Muscle of arm (tissue), 14 donors: ENCODE measurements at places on chromosomes 2 and 18.

DNA sequence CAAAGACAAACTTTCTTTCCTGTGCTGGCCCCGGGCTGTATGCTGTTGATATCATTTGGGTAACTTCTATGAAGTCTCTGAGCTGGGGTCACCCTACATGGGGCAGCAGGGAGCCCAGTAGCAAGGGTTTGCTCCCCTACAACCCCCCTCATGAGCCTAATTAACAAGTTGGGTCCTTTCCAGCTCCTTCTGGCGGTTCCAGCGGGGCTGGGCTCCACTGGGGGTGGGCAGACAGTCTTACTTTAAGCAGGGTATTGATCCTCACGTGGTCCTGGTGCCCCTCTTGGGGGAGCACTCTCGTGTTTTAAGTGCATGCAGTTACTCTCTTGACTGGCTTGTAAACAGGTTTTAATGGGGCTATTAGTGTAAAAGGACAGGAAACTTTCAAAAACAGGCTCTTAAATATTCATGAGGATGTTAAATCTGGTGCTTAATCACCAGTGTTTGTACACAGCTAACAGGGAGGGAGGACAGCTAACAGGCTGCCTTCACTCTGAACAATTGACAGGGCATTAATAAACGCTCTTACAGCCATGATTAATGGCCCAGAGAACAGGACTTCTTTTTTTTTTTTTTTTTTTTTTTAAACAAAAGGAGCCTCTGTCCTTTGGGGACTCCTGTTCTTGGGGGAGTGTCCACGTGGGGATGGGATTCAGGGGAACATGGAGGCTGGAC is 36.6 kb upstream of the SKOR2 start:
- no peak for DNase-seq

- no peak for DNase-seq
These were observed 48.1 kb upstream of the SIGLEC15 start for GRCh38 chr18:45777393-45777792.

DNA sequence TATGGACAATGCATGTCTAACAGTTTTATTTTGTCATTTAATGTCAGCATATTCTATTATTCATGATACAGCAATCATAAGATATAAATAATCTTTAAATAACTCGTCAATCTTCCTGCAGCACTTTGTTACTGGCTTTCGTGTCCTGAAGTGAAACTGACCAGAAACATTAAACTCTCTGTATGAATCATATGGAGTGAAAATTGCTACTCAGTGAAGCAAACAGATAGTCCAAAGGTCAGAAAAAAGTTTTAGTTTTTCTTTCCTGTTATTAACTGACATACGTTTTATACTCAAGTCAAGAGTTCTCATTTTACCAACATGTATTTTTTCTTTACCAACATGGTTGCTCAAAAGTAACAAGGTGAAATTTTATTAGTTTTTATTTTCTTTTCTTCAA is 106.8 kb upstream of the GALNT5 start:
- no peak for DNase-seq

DNA sequence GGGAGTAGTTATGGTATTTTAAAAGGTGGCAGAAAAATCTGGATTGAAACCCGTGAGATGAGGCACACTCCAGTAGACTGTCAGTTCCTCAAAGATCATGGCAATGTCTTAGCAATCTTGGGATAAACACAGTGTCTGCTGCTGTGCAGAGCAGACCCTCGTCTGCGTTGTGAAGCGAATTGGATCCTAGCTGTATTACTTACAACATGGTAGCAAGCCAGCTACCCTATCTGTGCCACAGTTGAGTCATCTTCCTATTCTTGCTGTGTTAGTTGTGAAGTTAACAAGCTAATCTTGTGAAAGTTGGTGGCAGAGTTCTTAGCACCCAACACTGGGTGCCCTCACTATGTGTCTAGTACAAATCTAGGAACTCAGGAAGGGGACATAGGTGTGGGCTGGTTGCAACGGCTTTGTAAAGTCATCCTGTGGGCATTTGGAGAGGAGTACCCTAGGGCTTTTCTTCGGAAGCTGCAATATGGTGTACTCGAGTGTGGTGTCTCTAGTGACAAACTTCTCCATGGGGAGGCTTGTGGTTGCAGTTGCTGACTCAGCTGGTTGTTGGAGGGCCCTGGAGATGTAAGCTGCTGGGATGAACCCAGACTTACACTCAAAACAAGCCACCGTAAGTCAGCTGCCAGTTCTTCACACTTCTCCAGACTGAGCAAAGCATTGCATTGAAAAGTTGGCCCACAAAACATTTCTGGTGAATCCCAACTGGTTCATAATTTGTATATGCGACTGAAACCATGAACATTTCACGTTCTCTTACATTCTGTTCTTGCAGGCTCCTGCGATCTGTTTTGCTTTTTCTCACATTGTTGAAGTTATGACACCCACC is 61.5 kb downstream of the ADCYAP1 start:
- no peak for DNase-seq

DNA sequence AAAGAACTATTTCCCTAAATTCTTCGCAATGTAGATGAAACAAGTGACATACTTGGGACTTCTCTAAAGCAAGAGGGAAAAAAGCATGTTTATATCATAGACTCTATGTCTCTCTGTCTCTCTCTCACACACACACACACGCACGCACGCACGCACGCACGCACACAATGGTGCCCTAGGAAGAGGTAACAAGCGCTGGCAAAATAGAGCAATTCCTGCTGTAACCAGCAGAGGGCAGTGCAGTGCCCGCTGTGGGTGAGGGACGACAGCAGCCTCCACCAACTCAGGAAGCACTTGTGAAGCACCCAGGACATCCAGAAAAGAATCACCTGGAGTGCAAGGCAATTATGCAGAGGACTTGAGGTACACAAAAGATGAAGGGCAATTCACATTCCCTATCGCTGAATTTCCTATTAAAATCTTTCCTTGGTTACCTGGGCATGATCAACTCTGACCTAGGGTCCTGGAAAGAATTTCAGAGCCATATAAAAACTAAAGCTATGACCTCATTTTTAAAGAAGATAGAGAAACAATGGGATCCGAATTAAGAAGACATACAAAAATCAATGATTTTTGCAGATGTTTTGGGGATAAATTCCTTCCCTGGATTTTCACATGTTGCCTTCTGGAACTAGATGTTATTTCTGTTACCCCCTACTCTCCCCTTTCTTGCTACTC is 166.4 kb downstream of the PDE11A start:
- peak; percentile 22 for DNase-seq

DNA sequence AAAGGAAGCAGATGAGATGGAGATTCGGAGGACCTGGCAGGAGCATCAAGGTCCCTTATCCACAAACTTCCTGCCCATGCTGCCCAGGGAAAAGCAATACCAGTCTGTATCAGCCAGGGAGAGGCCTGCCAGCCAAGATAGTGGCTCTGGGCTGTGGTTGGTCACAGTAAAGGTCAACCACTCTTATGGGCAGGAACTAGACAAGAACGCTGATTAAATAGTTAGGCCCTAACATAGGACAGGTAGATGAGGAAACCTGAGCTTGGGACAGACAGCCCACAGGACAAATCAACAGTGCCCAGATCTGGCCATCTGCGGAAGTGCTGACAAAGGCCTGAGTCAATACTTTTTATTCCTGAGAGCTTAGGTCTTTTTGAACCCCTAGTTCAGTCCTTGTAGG is 10.7 kb downstream of the PSTPIP2 start:
- DNase-seq = no peak

DNA sequence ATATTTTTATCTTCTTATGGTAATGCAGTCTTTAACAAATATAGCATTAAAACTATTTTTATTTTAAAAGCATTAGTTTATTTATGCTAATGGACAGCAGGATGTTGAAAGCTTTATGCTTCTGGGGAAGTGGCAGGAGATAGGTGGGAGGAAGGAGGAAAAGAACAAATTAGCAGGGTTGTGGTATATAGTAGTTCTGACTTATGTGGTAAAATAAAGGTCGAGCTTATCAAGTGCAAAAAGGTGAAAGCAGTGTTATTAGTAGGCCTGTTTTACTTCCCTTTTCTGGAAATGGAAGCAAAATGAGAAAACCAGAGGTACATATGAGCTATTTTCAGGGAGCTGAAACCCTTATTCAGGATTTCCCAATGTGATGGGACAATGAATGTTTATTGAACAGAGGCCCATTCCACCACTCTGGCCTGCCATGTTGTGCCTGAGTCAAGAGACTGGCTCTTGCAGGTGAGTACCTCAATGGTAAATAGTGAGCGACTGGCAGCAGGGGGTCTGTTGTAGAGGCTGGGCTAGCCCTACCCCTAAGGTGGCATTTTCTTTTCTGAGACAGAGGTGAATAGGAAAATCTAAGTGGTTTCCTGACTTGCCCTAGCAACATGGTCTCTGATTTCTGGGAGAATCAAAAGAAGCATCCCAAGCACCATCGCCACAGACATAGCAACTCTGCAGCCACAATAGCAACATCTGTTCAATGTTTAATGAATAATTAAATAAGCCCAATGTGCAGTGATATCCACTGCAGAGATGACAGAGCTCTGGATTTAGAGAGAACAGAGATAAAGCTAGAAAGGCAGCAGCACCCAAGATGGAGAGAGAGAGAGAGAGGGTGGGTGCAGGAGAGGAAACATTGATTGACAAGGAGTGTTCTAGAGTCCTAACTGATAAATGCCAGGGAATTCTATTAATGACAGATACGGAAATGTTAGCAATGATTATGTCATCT is 119.7 kb downstream of the UPP2 start:
- no peak for DNase-seq

- DNase-seq = no peak
These were observed 33.6 kb upstream of the ROCK2 start for GRCh38 chr2:11377928-11378545.
